ENCODE measurements at places on chromosomes 6 and 20.
A peak's percentile ranks its signal among the peaks of the same experiment; 100 is the strongest.

- DNase-seq = no peak
Observed at GRCh38 chr20:23120936-23121750, 35.0 kb upstream of the CD93 start.

DNA sequence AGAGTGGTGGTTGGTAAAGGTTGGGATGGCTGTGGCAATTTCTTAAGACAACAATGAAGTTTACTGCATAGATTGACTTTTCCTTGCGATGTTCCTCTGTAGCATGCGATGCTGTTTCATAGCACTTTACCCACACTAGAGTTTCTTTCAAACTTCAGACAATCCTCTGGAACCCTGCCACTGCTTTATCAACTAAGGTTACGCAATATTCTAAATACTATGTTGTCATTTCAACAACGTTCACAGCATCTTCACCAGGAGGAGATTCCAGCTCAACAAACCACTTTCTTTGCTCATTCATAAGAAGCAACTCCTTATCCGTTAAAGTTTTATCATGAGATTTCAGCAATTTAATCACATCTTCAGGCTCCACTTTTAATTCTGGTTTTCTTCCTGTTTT is 161.2 kb upstream of the NRSN1 start:
- no peak for DNase-seq

GRCh38 chr20:57936636-57937385 is 227.0 kb upstream of the PMEPA1 start:
- DNase-seq = no peak

DNA sequence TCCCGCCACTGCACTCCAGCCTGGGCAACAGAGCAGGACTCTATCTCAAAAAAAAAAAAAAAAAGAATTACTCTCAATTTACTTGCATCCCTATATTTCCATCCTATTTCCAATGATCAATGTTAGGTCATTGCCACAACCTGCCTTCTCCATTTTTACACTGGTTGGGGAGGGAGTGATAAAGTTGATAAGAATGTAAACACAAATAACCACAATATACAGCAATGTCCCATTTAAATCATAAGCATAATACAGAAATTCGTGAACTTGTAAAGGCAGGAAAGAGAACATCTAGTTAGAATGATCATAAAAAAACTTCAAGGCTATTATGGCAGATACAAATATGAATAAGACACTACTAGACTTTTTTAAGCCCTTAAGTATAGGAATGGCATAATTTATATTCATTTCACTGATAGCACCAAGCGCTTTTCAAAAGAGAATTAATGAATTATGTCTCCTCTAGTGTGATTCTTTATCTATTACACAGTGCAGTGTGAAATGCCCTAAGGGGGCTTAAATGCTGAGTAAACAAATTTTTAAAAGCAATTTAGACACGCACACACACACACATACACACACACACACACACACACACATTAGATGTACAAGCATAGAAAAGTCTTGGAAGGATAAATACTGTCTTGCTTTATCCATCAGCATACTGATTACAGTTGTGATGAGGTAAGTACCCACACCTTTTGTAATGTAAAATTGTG is 33.5 kb upstream of the RAB23 start:
- DNase-seq = no peak

- DNase-seq = no peak
Observed at GRCh38 chr20:39458452-39458851, 496.3 kb downstream of the DHX35 start.

GRCh38 chr20:16821211-16822089 is 73.3 kb downstream of the OTOR start:
- DNase-seq = peak; percentile 33

GRCh38 chr6:34174846-34175399 is 29.0 kb upstream of the GRM4 start:
- DNase-seq = no peak

DNA sequence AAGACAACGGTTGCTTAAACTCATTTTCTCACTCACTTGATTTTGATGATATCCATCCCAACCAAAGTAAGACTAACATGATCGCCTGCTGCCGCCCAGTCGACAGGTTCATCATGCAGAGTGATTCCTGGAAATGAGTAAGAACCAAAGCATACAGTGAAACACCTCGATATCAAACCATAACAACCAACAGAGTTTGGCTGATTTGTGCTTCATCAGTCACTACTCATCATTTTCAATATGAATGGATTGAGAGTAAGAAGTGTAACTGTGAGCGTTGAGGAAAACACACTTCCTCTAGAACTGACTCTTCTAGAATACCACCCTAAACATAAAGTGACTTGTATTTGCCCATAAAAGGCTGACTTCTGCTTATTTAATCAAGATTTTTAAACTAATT is 29.2 kb upstream of the ALDH8A1 start:
- no peak for DNase-seq

DNA sequence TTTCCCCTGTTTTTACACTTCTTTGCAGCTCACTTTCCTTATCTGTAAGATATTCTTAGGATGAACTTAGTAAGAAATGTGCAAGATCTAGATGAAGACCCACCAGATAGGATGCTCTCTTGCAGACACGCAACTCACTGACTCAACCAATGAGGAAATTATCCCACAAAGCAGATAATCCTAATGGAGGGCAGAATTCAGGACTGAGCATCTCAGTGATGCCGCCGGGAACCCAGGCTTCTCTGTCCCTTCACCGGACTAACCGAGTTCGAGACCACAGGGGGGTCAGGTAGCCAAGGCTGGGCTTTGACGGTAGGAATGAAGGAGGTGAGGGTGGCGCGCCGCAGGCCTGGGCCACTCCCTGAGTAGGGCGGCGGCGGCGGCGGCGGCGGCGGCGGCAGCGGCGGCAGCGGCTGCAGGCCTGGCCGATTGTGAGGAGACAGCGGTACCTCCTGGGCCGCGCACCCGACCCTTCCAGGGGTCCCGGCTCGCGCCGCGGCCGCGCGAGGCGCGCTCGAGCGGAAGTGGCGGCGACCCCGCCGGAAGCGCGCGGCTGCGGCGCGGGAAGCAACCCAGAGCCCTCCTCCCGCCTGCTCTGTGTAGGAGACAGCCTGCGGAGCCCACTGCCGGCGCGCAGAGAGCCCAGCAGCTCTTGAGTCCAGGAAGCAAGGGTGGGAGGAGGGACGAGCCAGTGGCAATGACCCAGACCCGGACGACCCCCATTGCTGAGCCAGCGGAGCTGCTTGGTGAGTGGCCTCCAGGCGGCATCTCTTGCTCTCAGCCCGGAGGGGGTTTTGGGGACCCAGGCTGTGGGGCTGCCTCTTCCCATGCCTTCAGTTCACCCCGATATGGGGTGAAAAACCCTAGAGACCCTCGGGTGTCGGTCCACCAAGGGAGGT is at the start of gene KHDC1:
Gene KHDC1 (minus strand): TSS at position 526 of the 899 bp plus-strand sequence. CDS start 20,679 bp downstream, outside the sequence.
- DNase-seq = peak; percentile 68

GRCh38 chr6:89411145-89412070 is 665 bp downstream of the RRAGD start:
- DNase-seq = no peak

- DNase-seq = no peak
Observed at GRCh38 chr6:126718600-126719327, 378.8 kb downstream of the CENPW start.

- DNase-seq = peak; percentile 46
Observed at GRCh38 chr20:40547483-40548091, 141.4 kb downstream of the MAFB start.

DNA sequence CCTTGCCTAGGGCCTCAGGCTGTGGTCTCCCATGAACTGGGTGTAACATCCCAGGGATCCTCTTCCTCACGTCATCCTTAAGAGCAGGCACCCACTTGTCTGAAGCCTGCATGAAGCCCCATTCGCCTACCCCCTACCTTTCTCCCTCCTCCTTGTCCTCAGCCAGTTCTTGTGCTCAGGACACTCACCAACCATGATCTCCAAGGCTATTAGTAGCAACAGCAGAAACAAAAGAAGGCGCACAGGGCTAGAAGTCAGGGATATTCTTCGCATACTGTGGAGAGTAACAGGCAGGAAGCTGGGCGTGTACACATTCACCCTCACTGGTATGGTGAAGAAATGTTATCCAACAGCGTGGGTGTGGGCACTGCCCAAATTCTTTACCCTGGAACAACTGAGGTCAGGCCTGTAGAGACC is 7.3 kb downstream of the RAET1E start:
- DNase-seq = no peak

- DNase-seq = no peak
Observed at GRCh38 chr20:8250539-8251200, 118.6 kb downstream of the PLCB1 start.

DNA sequence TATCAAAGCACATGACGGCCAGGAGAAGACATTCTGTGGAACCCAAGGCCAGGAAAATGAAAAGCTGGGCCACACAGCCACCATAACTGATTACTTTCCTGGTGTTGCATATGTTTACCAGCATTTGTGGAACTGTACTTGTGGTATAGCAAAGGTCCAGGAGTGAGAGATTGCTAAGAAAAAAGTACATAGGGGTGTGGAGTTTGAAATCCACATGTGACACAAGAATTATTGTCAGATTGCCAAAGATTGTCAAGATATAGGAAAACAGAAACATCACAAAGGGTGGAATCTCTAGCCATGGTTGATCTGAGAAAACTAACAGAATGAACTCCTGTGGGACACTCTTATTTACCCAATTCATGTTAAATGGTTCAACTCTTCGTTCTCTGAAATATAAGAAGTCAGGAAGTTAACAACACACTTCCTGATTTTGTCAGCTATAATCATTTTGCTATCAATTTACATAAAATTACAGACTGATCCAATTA is at the start of gene OR2B2:
Gene OR2B2 (minus strand): TSS at position 441 of the 491 bp plus-strand sequence. CDS start 77 bp downstream, at position 364.
- DNase-seq = no peak

- peak; percentile 19 for DNase-seq
Observed at GRCh38 chr20:9036593-9036992, 32.3 kb upstream of the PLCB4 start.

GRCh38 chr6:151376440-151376839 is 14.9 kb downstream of the ZBTB2 start:
- DNase-seq = peak; percentile 27

GRCh38 chr6:32083812-32084768 is 25.0 kb downstream of the TNXB start:
- DNase-seq = no peak

DNA sequence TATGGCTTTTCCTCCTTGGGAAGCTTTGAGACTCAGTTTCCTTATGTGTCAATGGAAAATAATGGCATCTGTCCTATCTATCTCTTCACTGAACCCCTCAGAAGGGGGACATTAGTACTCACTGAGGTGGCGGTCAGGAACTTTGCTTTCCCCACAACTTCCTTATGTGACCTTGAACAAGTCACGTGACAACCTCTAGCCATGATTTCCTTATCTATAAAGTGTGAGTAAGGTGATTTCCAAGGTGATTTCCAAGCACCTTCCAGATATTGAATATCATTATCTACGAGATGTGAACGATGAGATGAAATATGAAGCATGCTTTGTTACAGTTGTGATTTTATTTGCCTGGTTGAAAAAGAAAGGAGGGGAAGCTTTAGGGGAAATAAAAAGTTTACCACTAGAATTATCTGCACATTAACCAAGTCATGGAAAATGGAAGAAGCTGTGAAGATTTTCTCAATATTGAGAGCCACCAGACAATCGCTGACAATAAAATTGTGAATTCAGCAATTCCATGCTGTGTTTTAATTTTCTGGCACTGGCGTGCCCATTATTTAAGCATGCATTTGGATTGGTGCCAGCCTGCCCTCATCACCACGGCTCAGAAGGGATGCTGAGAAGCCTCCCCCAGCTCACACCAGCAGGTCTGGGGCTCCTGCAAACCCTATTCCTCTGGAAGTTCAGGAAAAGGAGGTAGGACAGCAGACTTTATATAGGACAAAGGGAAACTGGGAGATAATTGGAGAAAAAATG is 255.3 kb downstream of the CD83 start:
- no peak for DNase-seq
